ENCODE measurements at places on chromosomes 6 and 20.

DNA sequence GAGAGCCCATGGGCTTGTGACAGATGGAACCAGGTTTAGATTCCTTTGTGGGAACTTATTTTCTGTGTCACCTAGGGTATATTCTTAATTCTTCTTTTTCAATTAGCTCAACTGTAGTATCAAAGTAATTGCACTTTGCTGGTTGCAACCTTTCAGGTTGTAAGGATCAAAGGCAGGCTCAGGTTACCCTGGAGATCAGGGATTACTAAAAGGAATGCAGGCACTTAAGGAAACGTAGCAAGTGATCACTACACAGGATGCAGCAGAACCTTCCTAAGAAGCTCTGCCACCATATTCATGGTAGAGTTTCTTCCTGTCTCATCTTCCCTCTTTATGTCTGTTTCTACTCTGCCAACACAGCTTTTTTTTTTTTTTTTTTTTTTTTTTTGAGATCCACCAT is 133.2 kb upstream of the JAG1 start:
- no peak for DNase-seq

- no peak for DNase-seq
These were observed 47.7 kb downstream of the FRK start for GRCh38 chr6:116012951-116013350.

GRCh38 chr20:47861116-47861515 is 75.8 kb upstream of the SULF2 start:
- DNase-seq: no peak

GRCh38 chr20:25859649-25860530 is 163.2 kb upstream of the ZNF337 start:
- peak; percentile 63 for DNase-seq

DNA sequence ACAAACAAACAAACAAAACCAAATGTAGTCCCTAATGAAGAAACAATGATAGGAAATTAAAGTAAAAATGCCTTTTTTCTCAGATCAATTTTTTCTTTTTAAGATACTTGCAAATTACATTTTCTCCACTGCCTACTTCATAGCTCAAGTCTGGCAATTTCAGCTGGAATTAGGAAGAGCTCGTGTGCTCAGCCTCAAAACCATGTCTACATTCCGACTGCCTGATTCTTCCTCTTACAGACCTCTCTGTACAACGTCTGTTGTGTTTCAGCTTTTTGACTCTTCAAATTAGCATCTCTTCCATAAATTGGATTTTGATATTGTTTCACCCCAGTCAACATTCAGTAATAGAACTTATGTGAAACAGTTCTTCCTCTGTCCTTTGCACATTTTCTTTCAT is 9.3 kb upstream of the EDN1 start:
- DNase-seq: no peak

GRCh38 chr20:9689041-9689440 is 149.8 kb downstream of the PAK5 start:
- DNase-seq: no peak

GRCh38 chr6:96878143-96878542 is 19.5 kb downstream of the NDUFAF4 start:
- no peak for DNase-seq

GRCh38 chr6:85574932-85575598 is 18.6 kb downstream of the SNX14 start:
- DNase-seq: no peak

- no peak for DNase-seq
These were observed 19.6 kb upstream of the SERPINB1 start for GRCh38 chr6:2861060-2861821.

- no peak for DNase-seq
These were observed 9.1 kb downstream of the KIZ start for GRCh38 chr20:21134883-21135493.

DNA sequence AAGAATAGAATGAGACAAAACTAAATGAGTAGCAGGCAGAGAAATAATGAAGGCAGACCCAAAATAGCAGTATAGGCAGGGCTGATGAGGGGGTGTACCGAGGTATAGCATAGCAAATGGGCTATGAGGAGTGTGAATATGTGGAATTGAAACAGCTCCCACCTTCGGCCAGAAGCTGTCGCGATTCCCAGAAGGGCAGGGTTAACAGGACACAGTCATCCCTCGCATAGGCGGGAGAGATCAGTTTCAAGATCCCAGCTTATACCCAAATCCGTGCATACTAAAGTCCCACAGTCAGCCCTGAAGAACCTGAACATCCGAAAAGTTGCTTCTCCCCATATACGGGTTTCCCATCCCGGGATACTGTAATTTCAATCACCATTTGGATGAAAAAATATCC is 82.7 kb downstream of the PTPRK start:
- no peak for DNase-seq

- DNase-seq: no peak
These were observed 27.6 kb downstream of the CNKSR3 start for GRCh38 chr6:154482858-154483257.

- DNase-seq: no peak
These were observed 37.0 kb upstream of the PKHD1 start for GRCh38 chr6:52124126-52125121.

- DNase-seq: no peak
These were observed 98.3 kb downstream of the SASH1 start for GRCh38 chr6:148440877-148441453.

GRCh38 chr6:138689849-138690248 is 83.7 kb upstream of the CCDC28A start:
- DNase-seq: no peak

- no peak for DNase-seq
These were observed 2.3 kb upstream of the TXNDC5 start for GRCh38 chr6:7912736-7913517.

- no peak for DNase-seq
These were observed 100.5 kb downstream of the EYA4 start for GRCh38 chr6:133341607-133342158.
